ENCODE measurements at places on chromosomes 6 and 20.

GRCh38 chr6:152004896-152005295, 197.4 kb downstream of the ESR1 start:
- no peak for DNase-seq

DNA sequence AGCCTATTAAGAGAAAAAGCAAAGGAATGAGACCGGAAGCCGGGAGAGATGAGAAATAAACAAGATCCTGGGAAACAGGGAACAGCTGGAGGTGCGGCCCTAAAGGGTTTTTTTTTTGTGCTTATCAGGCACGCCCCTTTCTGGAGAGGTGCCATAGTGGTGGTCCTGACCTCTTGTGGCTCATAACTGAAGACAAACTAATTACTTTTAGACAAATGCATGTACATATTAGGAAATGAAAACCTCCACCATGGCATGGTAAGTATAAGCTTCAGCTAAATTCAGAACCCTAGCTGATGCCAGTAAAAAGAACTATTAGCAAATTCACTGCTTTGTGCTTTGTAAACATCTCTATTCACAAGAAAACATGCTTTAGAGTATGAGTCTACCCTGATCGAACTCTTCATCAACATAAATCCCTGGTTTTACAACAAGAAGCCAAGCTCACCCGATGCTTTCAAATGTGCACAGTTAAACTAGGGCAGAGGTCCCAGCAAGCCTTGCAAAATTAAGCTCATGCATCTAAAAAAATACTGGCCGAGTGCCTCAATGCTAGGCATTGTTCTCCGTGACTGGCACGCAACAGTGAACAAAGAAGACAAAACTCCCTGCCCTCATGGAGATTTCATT, 96.4 kb upstream of the MRPS10 start:
- no peak for DNase-seq

- no peak for DNase-seq
These were observed 219.0 kb downstream of the NKAIN2 start for GRCh38 chr6:124022641-124023040.

- no peak for DNase-seq
These were observed 8.6 kb upstream of the ACAT2 start for GRCh38 chr6:159753081-159753872.

GRCh38 chr6:168165891-168166290, 86.9 kb upstream of the FRMD1 start:
- DNase-seq: no peak

DNA sequence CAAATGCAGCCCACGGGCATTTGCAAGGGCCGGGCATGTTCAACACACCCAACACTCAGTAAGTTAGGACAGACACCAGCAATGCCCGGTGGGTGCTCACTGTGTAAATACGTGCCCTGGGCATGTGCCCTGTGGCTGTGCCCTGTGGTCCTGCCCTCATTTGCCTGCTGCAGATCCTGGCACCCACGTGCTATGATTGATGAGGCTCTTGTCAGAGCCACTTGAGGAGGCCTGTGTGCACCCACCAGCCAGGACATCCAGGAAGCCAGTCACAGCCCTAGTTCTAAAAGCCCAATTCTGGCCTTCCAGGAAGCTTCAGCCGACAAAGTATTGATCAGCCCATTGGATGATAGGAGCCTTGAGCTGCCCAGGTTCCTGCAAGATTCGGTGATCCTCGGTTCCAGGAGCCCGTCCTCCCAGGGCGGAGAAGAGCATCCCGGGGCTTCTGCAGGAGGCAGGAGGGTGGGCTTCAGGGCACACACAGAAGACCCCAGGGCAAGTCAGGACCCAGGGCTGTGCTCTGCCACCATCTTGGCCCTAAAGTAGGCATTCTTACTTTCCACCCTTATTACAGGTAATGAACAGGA, 223.9 kb downstream of the PREX1 start:
- no peak for DNase-seq

- no peak for DNase-seq
These were observed 14.8 kb downstream of the BANF2 start for GRCh38 chr20:17714597-17714996.

DNA sequence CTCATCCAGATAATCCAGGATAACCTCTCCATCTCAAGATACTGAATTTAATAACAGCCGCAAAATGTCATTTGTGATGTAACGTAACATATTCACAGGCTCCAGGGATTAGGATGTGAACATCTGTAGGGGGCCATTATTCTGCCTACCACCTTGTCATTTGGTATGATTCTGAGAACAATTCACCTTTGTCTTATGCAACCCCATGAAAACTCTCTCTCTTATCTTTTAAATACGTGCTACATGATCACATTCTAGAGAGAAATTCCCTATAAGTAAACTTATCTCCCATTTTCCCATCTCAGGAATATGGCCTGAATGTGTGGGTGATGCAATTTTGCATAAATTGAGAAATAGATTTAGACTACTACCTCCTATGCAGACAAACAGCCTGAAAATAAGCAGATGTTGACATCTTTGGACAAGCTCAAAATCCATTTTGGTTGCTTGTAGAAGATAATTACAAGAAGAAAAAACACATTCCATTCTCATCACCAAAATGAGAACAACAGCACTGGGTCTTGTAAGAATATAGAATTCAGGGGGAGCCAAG, 255.4 kb upstream of the STXBP5 start:
- DNase-seq: no peak

GRCh38 chr6:90105506-90106170, 191.0 kb downstream of the BACH2 start:
- no peak for DNase-seq

- DNase-seq: no peak
These were observed 4.2 kb downstream of the RFX6 start for GRCh38 chr6:116881236-116881635.

DNA sequence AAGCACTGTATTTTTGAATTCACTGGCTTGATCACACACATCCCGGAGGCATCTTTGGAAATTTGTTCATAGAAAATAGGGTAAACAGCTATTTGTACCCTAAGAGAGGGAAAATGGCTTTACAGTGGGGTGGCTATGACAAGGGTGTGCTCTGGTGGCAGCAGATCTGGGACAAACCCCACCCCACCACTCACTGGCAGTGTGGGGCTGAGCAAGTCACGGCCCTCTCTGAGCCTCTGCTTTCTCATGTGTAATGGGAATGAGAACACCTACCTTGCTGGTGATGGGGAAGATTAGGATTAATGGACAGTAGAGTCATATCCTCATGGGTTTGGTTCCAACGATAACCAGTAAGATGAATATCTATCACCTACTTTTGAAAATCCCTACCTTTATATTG, 78.0 kb downstream of the KCNB1 start:
- no peak for DNase-seq

Measured in stimulated activated CD4-positive, alpha-beta T cell treated with anti-CD3 and anti-CD28 coated beads, Interleukin-4, amount 100 ng/mL, for 1 hour (primary cell).